ENCODE measurements at places on chromosomes 6 and 20.

DNA sequence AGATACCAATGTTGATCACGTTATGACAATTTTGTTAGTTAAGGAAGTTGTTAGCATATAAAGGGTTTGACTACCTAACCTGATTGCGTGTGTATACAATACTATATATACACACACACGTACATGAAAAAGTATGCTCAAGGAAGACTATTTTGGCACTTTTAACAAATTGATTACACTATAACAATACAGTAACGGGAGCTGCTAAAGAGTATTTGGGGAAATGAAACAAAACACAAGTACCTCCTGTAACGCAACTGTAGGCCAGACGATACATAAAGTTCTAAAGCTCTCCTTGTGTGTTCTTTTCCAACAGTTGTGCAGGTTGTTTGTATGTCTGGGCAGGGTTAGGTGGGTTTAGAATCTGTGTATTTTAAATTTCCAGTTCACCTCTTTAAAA, 98.7 kb downstream of the PLEKHG1 start:
- DNase-seq, result no peak

- no peak for DNase-seq
Observed at GRCh38 chr6:137873273-137873762, 6.3 kb downstream of the TNFAIP3 start.

GRCh38 chr20:1949347-1950100, 44.3 kb downstream of the PDYN start:
- no peak for DNase-seq

DNA sequence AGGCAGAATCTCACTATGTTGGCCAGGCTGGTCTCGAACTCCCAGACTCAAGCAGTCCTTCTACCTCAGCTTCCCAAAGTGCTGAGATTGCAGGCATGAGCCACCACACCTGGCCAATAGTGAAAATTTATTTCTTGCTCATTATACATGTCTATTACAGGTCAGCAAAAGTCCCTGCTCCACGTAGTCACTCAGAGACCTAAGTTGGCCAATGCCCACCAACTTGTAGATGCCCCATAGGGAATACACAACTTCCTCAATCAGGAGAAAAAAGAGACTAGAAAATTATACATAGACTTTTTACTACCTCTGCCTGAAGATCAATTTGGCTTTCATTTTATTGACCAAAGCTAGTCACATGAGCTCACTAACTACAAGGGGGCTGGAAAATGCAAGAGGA, 22.0 kb upstream of the CGA start:
- no peak for DNase-seq

GRCh38 chr20:58713801-58714339, 21.3 kb downstream of the NPEPL1 start:
- DNase-seq, result no peak

- DNase-seq, result no peak
Observed at GRCh38 chr6:36858407-36858981, 16.1 kb downstream of the PPIL1 start.

DNA sequence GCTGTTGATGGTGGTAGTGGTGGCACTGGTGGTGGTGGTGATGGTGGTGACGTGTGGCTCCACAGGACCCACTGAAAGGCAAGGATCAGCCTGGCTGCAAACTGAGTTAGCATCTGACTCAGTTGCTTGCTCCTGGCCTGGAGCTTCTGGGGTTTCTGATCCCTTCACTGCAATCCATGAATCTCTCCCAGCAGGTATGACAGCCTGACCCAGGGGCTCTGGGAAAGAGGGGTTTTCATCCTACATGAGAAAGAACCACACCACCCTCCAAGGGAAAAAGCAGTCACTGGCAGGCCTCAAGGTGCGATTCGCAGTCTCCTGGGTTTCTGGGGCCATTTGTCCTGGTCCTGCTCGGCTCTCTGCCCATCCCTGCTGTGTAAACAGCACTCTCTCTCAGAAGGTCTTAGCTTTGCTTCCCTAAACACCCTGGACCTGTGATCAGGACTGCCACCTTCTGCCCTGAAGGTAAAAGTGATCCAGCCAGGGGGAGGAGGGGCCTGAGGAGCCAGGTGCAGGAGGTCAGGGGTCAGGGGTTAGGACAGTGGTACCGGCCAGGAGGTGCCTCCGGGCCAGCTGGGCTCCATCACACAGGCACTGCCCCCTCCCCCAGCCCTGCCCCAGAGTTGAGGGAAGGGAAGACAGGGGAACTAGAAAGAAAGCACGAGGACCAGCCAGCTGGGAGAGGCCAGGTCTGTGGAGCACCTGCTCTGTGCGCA, 152.0 kb downstream of the BMP7 start:
- no peak for DNase-seq

GRCh38 chr6:147262946-147263345, 58.7 kb downstream of the STXBP5 start:
- DNase-seq, result no peak

DNA sequence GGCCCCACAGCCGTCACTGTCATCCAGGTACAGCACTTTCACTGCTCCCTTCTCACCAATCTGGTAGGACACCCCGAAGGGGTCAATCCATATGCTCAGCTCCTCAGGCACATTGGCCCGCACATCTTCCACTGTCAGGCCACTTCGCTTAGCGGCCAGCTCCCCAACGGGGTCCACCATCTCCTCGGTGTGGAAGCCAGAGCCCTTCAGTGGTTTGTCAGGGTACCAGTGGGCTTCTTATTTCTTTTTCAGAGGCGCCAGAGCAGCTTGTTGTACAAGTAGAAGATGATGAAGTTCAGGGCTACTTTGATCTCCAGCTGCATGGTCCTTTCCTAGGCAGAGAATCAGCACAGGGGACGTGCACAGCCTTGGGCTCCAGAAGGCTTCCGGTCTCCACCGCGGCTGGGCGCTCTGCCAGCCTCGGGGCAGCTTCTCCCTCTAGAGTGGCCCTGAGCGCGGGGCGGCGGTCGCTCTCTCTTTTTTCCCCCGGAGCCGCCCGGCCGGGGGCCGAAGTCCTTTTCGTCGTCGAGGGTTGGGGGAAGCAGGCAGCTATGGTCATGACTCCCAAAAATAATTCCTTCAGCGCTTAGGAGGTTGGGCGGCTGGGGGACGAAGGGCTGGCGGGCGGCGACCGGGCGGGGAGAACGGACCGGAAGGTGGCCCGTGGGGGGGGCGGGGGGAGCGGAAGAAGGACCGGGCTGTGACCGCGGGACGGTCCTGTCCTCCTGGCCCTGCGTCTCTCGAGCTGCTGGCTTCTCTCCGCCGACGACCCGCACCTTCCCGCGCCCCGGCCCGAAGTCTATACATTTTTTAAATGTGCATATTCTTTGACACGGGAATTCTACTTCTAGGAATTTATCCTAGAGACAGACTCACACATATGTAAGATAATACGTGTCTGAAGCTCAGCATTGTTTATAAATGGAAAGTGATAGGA, 6.5 kb upstream of the ZSCAN9 start:
- no peak for DNase-seq

DNA sequence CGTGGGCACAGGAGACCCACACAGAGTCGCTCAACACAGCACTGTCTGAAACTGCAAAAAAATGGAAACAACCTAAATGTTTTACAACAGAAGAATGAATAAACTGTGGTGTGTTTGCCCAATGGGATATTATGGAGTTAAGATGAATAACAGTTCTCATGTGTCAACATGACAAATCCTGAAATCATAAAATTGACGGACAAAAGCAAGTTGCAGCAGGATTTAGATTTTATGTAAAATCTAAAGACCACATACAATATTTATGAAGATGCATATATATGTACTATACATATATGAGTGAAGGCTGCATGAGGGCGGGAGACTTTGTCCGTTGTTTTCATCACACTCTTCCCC, 79.7 kb downstream of the GRM4 start:
- DNase-seq, result no peak

DNA sequence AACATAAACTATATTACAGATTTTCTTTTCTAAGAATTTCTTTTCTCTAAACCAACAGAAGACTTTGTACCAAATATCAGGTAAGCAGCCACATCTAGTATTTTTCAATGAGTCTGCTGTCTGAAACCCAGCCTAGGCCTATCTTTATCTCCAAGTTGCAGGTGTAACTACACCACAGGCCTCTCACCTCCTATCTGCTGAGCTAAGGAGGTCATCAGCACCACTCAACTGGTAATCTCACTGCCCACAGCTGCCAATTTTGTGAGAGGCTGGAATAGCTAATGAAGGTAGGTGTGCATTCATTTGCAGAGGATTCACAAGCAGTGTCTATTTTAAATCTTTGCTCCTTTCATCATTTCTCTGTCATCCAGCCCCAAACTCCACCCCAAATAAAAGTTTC, 584.8 kb downstream of the HDGFL1 start:
- DNase-seq, result no peak

- no peak for DNase-seq
Observed at GRCh38 chr6:99369533-99369932, 20.1 kb upstream of the FAXC start.

DNA sequence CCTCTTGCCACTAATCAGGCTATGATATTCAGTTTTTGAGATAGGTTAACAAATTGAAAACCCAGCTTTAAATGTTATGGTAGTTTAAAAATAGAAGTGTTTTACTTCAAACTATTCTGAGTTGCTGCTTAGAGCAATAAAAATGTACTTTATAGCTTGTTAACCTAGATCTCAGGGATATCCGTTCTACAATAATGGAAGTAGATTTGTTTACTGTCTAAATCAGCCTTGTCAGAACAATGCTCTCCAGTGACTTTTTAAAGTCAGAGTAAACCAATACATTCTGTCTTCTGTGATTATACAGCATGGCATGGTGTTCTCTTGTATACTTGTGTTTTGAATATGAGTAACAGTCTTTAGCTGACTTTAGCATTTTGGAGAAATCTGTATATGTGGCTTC, 161.5 kb downstream of the PACRG start:
- no peak for DNase-seq

GRCh38 chr6:36519352-36519751, 27.9 kb downstream of the STK38 start:
- DNase-seq, result no peak

GRCh38 chr20:57313951-57314350, 15.7 kb upstream of the SPO11 start:
- no peak for DNase-seq

DNA sequence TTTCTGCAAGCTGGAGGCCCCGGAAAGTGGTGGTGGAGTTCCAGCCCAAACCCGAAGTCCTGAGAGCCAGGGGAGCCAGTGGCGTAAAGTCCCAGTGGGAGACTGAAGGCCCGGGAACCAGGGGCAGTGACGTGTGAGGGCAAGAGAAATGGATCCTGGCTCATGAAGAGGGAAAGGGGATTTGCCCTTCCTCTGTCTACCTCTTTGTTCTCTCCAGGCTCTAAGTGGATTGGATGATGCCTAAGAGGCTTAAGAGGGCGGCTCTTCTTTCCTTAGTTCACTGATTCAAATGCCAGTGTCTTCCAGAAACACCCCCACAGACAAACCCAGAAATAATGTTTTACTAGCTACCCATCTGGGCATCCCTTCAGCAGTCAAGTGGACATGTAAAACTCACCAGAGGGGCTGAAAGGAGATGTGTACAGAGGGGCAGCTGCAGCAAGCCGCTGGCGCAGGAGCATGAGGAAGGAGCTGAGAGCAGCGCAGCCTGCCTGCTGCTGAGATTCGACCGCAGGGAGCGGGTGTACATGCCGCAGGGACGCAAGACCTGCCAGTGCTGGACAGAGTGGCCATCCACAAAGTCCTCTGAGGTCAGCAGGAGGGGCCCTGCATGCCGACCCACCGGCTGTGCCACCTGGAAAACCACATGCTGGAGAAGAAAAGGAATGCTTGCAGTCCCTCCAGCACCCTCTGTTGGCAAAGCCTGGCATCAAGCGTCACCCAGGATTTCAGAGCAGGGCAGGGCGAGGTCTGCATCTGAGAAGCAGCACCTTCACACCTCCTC, 29.5 kb downstream of the CDYL start:
- DNase-seq, result no peak

- no peak for DNase-seq
Observed at GRCh38 chr20:38551056-38551626, 29.9 kb upstream of the ADIG start.

- no peak for DNase-seq
Observed at GRCh38 chr6:76057469-76057868, 15.0 kb downstream of the IMPG1 start.

GRCh38 chr6:162971356-162971755, 243.6 kb downstream of the PACRG start:
- no peak for DNase-seq

DNA sequence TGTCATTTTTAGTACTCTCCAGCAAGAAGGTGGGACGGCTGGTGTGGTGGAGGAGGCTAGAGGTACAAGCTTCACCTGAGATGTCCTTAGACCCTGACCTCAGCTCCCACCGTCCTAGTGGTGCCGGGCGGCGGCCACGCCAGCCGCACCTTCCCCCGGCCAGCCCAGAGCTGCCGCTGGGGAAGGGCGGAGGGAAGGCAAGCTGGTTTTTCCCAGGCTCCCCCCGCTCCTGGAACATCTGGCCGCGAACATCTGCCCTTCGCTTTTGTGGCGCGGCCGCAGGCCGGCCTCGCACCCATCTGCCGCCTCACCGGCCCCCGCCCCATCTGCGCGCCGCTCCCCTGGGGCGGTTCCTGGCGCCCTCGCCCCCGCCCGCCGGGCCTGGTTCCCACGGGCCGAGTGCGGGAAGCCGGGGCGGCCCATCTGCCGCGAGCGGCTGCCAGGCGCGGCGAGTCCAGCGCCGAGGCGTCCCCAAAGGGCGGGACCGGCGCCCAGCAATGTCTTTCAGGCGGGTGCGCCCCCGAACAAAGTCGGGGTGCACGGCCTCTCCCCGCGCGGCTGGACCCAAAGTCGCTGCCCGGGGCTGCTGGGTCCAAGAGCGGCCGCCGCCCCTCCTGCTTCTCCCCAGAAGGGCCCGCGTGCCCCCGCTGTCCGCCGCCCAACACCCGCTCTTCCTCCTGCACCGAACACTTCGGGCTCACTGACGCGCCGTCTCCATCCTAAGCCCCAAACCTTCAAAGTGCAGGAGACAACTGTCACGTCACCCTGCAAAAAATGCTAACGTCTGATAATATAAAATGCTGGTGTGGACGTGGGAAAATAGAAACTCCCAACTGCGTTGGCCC, 17.3 kb upstream of the ID1 start:
- no peak for DNase-seq
